Stimulated activated CD4-positive, alpha-beta T cell treated with anti-CD3 and anti-CD28 coated beads, Interleukin-4, amount 100 ng/mL, for 24 hours (primary cell): ENCODE measurements at places on chromosomes 2 and 18.
A peak's percentile ranks its signal among the peaks of the same experiment; 100 is the strongest.

GRCh38 chr18:9867071-9867594 lies 18.6 kb upstream of the TXNDC2 start:
- no peak for DNase-seq

DNA sequence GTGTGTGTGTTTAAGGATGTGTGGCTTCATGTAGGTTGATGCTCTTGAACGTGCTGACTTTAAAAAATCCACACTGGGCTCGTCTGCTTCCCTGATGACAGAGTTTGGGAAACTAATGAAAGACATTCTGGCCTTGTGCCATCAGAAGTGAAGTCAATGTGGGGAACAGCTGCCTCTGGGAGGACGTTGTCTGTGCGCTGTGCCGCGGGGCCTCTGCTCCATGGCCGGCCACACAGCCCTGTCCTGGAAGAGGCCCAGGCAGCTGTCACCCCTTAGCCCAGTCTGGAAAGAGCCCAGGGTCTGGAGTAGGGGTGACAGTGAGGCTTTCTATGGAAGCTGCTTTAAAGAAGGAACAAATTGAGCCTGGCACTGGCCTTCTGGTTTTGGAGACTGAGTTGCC lies 155.8 kb downstream of the SH3RF3 start:
- DNase-seq: no peak

GRCh38 chr2:160679686-160680085 lies 186.1 kb upstream of the RBMS1 start:
- no peak for DNase-seq

GRCh38 chr2:9247786-9248185 lies 41.2 kb downstream of the ASAP2 start:
- DNase-seq: no peak

DNA sequence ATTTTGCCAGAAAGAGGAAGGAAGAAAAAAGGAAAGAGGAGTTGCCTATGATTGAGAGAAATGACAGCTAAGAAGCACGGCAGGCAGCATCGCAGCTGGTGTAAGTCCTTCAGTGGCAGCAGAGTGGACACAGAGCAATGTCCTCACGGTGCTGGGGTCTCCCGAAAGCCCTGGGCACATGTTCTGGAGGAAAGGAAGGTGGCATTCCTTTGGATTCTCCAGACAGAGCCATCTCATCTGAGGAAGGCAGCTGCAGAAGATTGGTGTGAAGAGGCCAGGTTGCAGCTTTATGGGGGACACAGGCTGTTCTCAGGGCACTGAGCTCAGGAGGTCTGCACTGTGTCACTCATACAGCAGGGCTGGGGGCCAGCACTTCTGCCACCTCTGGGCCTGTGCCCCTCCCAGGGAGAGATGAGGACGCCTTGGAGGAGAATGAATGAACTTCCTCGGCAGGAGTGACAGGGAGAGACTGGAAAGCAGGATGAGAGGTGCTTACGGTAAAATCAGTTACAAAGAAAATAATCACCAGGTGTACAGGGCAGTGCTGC lies 252.0 kb upstream of the MYT1L start:
- no peak for DNase-seq

GRCh38 chr18:29892960-29893558 lies 1149.5 kb downstream of the DSC3 start:
- DNase-seq: no peak

DNA sequence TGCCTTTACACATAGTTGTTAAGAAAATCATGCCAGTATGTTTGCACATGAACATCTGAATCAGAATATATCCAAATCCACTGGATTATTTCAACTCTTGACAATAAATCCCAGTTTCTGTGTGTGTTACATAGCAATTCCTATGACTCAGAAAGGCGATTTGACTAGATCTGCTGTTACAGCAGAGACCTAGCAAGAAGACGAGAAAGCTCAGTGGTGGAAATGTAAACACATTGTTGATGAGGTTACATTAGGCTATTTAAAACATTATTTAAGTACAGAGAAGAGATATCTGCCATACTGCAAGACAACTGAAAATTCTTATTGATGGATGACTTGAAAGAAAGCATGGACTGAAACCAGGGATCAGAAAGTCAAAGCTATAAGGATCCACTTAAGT lies 73.0 kb upstream of the SMIM21 start:
- no peak for DNase-seq

DNA sequence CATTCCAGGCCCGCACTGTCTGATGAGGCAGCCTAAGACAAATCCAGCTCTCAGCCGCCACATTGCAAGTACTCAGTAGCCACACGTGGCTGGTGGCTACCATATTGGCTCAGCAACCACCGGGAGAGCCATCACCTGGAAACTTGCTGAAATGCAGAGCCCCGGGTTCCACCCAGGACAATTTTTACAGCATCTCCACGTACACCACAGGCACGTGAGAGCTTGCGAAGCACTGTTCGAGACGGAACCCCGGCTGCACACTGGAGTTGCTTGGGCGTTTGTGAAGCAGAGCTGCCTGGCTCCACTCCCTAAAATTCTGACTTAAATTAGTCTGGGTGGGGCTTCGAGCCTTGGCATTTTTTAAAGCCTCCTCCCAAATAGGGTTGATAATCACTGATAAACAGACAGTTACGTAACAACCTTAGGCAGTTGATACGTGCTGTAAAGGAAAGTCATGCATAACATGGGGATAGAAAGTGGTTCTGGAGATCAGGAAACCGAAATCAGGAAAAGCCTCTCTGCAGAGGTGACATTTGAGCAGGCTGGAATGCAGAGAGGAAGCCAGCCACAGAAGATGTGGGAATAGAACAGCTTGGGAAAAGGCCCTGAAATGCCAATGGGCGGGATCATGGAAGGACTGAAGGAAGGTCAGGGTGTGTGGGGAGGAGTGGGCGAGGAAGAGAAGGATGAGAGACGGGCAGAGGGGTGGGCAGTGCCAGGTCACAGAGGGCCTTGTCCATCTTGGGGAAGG lies 6.2 kb downstream of the ASAP2 start:
- no peak for DNase-seq

GRCh38 chr18:46917803-46918600 lies 600 bp downstream of the KATNAL2 start:
- no peak for DNase-seq

GRCh38 chr18:48931680-48932461 lies 18.9 kb downstream of the SMAD7 start:
- DNase-seq: peak; percentile 64

GRCh38 chr2:209441541-209441940 lies 17.7 kb downstream of the MAP2 start:
- DNase-seq: no peak

- DNase-seq: no peak
Observed at GRCh38 chr2:5977477-5977876, 285.3 kb downstream of the SOX11 start.

GRCh38 chr2:179427065-179427464 lies 162.4 kb upstream of the SESTD1 start:
- DNase-seq: no peak

GRCh38 chr2:237538001-237538720 lies 28.2 kb upstream of the PRLH start:
- DNase-seq: no peak

- no peak for DNase-seq
Observed at GRCh38 chr2:189549449-189549832, 31.1 kb downstream of the SLC40A1 start.

GRCh38 chr18:26468931-26469340 lies 79.4 kb downstream of the KCTD1 start:
- DNase-seq: no peak

DNA sequence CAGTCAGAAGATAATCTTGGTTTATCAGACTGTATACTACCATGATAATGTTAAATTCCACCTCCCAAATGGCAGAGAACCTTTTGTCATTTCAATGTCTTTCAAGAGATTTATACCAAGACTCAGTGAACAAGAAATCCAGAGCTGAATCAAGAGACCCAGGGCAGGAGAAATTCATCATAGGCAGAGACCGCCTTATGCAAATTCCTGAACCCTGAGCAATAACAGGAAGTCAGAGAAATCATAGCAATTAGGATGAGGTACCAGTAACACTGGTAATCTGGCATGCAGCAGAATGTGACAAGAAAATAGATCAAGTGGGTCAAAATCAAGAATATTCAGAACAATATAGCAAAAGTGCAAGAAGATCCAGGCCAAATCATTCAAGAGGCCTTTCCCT lies 412.4 kb upstream of the LRATD1 start:
- no peak for DNase-seq

DNA sequence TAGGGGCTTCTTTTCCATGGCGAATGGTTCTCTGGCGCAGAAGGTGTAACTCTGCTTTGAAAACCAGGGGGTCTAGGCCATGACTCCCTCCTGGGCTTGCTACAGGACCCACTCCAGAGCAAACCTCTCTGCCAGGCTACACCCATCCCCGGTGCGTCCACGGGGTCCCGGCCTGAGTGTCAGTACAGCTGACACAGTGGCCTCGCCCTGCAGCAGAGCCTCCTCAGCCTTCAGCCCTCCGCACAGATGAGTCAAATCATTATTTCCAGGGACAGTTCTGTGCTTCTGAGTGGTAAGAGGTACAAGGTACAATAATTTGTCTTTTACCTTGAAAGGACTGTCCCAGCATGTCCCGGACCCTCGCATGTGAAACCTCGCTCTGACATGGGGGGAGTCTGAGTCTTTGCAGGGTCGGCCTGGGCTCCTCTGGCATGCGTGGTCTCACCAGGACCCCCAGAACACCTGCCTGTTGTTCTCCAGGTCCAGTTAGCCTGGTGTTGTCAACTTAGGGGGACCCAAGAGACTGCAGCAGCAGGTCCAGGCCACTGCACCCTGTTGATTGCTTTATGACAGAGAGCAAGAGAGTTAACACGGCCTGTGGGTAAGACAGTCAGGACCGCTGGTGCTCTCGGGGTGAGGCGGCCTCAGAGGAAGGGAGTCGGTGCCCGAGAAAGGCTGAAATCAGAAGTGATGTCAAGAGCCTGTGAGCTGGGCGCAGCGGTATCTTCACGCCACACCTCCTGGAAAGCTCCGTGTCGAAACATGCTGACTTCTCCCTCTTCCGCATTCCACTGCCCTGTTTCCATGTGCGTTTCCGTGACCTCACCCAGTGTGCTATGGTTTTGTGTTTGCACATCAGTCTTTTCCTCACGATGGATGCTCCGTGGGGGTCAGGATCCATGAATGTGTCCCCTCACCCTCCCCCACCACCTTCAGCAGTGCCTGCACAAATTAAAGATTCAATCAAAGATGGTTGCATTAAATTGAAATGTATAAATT lies 340.1 kb downstream of the EIPR1 start:
- DNase-seq: no peak

DNA sequence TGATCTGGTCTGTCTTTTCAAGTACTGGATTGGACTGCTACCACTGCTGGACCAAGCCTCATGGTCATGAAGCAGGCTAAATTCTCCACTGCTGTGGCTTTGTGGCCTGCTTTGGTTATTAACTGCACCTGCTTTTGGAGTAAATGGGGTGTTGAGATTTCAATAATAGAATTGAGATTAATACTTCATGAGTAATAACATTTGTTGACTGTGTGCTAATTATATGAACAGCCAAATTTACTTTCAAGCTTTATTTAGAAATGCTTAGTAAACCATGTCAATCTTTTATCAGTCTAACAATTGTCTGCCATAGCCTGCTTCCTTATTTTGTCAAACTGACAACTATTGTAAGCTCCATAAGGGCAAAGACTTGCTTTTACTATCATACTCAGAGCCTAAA lies 27.4 kb upstream of the MTIF2 start:
- DNase-seq: no peak

DNA sequence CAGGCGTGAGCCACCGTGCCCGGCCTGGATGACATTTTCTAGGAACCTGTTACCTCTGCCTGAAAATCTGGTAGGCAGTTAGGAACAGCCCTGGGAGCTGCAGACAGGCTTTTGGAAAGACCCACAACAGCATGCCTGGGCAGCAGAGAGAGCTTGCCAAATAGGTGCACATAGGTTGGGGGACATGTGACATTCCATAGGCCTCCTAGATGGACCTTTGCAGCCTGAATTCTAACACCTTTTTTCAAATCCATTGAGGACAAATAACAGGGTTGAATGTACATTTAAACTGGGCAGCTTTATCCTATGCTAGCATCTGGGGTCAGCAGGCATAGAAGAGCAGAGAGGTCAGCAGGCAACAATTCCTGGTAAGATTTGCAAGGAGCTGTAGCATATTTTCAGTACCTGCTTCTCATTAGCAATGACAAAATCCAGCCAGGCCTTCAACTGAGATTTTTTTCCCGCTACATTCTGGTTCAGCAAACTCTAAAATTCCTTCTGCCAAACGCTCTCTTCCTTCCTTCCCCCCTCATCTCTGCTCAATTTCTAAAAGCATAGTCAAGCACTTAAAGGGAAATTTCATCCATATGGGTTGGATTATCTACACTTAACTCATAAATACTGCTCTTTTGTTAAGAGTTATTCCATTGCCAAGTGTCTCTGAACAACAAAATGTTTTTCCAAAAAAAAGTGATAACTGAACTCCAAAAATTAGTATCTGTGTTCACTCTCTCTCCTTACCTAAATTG lies 75.2 kb downstream of the SOWAHC start:
- no peak for DNase-seq

GRCh38 chr2:5036256-5036655 lies 655.9 kb upstream of the SOX11 start:
- DNase-seq: no peak

DNA sequence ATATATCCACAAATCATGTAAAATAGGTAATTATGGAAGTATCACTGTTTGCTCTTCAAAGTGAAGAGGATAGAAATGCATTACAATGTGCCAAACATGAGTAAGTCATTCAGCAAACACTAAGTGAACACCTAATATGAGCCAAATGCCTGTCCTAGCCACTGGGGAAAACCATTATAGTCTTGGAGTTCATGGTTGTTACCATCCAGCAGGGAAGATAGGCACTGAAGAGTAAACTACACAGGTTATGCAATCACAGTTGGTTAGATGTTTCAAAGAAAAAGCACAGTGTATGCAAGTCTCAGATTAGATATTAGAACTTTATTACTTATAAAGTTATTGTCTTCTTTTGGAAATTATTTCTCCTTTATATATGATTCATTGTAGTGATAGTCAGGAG lies 3.9 kb upstream of the SERPINB2 start:
- no peak for DNase-seq

- no peak for DNase-seq
Observed at GRCh38 chr18:58793361-58793760, 71.3 kb upstream of the ZNF532 start.

- DNase-seq: no peak
Observed at GRCh38 chr2:226905718-226906117, 69.9 kb downstream of the RHBDD1 start.

GRCh38 chr18:61602836-61603235 lies 269.6 kb downstream of the CDH20 start:
- no peak for DNase-seq

DNA sequence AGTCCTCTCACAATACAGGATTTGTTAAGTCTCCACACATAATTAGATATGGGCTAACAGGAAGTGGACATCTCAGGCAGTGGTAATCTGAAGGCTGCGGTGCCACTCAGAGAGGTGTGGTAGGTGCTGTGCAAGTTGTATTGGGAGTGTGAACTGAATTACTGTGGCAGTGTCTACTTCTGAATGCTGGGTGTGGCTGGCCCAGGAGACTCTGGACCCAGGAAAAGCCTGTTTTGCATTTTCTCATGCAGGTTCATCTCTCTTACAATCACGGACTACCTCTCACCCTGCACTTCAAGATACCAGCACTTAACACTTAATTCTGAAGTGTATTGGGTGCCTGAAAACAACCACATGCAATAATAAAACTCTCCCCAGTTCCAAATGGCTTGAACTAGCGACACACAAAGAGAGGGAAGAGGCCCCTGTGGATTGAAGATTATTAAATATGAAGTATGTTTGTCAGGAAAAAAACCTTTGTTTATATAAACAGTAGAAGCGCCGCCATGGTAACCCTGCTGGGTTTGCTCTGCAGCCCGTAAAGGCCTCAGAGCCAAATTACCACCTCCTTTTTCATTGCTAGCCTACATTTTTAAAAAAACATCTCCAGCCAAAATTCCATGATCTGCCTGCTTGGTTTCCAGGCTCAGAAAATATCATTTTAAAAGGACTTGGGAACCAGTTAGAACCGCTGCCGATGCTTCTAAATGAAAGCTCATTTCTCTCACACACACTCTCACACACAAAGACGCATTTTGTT lies 77.5 kb downstream of the GFPT1 start:
- DNase-seq: no peak
